ENCODE measurements at places on chromosomes 5 and 9.

DNA sequence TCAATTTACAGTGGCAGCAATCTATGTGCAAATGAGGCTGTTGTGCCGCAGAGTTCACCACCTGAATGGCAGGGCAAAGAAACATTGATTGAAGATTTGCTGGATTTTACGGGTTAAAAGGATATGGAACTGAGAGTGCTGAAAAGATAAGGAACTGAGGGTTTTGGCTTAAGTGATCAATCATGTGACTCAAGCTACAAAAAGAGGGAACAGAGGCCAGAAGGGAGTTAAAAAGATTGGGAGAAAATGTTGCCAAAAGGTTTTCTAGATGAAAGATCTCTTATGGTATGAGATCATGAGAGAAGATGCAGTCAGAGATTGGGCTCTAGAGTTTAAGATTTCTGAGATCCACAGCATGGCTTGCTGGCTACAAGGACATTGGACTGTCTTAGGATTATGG lies 7.9 kb upstream of the RIMOC1 start:
- no peak for DNase-seq

DNA sequence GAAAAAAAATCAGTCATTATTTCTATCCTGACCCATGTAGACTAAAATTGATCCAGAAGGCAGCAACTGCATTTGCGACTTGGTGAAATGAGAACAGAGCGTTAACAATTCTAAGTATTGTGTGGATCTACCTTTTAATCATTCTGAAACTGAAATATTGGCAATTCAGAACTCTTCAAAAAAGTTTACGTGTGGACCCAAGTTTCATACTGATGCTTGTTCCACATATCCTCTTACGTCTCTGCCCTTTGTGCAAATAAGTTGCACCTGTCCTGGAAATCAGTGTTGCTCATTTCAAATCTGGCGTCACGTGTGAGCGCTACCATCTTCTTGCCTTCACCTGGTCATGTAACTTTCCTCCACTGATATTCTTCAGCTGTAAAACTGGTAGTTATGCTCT lies 74.7 kb downstream of the NTRK2 start:
- DNase-seq: no peak

DNA sequence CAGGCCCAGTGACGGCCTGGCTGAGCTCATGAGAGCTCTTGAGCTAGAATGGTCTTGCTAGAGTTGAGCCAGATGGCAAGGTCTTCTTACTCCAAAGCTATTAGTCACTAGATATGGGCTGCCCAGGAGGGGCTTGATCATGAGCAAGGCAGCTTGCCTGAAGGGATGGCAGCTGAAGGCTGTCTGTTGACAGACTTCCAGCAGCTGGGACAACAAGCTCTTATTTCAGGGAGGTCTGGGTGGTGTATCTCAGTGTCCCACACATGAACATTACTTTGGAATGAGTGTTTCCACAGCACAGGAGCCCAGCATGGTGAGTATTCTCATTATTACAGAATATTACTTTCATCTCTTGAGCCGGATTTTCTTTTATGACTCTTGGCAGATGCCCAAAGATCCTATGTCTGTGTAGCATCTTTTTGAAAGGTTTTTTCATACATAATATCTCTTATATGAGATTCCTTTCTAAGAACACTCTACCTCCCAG lies 414.1 kb downstream of the ARHGEF28 start:
- no peak for DNase-seq

DNA sequence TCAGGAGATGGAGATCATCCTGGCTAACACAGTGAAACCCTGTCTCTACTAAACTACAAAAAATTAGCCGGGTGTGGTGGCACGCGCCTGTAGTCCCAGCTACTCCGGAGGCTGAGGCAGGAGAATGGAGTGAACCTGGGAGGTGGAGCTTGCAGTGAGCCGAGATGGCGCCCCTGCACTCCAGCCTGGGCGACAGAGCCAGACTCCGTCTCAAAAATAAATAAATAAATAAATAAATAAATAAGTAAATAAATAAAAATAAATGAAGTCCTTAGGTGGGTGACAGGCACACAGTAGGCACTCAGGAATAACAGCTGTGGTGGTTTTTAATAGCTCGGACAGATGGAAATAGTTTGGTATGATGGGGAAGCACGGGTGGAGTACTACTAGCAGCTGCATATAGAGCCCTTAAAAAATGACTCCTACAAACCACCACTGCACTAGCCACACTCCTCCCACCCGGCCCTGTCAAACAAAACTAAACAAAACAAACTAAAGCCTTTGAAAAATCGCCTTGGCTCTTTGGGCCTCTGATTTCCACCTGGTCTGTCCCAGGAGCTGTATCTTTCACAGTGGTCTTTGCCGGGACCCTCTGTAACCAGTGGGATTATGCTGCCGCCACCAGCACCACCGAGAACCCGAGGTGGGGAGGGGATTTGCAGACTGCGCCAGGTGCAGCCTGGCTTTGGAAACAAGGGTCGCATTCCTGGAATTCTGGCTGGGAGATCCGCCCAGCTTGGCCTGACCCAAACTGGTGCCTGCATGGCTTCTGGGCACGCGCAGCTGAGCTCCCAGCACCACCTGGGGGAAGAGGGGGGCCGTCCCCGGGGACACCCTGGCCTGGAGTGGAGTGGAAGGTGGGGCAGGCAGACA lies 5.1 kb upstream of the WDR5 start:
- no peak for DNase-seq

DNA sequence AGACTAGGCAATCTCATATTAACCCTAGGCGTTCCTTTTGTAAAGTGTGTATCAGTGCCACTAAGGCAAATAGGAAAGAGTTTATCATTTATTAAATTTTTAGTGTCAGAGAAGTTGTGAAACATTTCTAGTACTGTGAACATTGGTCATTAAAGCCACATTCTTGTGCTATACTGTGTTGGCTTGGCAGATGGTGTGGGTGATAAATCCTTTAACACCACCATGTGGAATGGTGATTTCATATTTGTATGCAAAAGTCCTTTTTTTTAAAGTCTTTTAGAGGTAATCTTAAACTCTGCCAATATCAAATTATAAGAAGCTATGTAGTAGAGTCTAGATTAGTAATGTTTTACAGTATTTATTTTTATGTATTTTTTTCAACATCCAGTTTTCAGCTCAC lies 18.1 kb downstream of the SLC12A2 start:
- no peak for DNase-seq

GRCh38 chr9:101739311-101739710 lies 864 bp upstream of the GRIN3A start:
- no peak for DNase-seq

GRCh38 chr5:893137-893506 lies 438 bp downstream of the TRIP13 start:
- no peak for DNase-seq

DNA sequence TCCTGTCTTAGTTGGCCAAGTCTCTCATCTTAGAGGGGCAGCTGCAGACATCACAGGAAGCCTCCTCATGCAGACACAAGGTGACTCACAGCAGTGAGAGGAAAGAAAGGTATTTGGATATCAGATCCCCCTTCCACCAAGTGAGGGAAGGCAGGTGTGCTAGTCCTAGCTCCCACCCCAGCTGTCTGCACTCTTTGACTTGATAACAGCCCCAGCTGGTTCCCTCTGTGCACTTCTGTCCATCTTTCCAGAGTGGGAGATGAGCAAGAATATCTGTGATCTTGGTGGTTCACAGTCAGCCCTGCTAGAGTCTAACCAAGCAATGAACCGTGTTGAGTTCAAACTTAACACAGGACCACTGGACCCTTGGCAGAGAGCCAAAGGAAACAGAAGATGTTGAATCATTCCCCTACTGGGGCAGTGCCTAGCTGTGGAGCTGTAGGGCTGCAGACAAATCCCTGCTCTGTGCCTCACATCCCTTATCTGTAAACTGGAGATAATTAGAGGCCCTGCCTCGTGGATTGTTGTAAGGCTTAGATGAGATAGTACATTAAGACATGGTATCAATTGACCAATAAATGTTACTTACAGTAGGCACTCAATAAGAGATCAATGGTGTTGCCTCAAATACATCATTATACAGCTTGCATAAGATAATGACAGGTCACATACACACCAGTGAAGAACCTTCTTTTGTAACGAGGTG lies 39.1 kb downstream of the SH3RF2 start:
- DNase-seq: no peak

DNA sequence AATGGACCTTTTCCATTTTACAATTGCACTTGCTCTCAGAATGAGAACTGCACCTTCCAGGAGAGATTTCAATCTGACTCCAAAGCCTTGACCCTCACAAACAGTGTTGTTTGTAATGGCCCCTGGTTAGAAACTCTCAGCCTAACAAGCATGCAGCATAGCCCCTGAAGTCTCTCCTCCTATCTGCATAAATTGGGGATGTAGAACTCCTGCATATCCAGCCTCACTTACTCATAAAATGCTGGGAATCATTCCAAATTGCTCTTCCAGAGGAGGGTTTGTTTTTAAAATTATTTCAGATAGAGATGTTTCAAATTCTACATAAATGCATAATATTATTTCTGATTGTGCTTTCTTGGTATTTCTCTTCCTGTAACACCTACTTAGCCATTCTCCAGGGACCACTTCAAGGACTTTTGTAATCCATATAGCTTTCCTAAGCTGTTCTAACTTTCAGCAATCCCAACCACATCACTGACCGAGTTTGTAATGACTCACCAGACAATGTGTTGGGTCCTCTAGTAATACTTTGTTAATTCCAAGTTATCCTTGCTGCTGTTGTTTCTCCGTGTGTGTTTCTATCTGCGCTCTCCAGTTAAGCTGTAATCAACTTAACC lies 143.8 kb upstream of the CCDC152 start:
- DNase-seq: no peak

DNA sequence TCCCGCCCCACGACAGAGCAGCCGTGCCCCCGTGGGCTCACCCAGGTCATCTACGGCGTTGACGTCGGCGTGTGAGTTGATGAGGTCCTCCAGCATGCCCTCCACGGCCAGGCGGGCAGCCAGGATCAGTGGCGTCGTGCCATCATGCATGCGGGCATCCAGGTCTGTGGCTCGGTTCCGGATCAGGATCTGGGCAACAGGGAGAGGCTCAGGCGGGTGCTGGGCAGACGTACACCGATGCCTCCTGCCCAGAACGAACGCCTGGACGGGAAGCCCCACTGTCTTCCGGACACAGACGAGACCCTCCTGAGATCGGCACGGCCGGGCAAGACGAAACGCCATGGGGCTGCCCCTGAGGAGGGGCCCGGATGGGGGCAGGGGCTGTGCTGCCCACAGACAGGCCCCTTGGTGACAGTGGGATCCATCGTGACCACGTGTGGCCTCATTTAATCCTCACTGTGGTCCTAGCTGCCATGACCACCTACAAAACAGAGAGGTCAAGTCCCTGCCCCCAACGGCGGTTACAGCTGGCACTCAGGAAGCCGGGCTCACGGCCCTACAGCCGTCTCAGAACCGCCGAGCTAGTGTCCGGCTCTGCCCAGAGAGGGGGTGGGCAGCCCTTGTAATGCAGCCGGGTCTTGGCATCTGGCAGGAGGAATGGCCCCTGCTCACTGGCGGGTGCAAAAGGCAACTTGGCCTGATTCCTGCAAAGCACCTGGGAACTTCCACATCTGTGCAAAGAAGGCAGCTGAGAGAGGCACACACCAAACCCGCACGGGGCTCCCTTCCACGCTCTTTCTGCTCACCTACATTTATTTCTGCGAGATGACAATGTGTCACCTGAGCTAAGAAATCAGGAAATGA lies 16.5 kb upstream of the SEC16A start:
- DNase-seq: no peak

DNA sequence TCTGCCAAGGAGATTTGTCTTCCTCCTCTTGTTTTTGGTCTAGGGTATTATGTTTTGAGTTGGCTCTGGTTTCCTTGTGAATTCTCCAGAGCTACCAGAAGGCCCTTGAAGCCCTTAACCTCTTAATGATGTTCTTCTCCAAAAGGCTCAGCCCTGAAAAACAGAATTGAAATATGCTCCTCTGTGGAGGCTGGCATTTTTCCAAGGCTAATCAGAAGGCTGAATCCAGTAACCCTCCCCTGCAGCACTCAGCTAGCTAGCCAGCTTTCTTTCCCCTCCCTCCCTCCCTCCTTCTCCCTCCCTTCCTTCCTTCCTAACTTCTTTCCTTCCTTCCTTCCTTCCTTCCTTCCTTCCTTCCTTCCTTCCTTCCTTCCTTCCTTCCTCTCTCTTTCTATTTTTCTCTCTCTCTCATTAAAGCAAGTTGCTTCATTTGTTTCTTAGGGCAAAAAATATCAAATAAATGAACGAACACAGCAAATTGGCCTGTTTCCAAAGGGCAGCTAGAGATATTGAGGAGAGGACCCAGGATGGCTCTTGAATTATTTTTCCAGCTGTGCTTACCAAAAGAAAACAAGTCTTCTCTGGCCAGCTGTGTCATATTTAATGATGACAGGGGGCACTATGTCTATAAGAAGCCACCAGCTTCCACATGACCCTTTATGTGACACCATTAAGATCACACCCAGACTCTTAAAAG lies 38.7 kb downstream of the JAKMIP2 start:
- DNase-seq: no peak

- no peak for DNase-seq
These were observed 171.1 kb downstream of the SAXO1 start for GRCh38 chr9:18861609-18862544.

DNA sequence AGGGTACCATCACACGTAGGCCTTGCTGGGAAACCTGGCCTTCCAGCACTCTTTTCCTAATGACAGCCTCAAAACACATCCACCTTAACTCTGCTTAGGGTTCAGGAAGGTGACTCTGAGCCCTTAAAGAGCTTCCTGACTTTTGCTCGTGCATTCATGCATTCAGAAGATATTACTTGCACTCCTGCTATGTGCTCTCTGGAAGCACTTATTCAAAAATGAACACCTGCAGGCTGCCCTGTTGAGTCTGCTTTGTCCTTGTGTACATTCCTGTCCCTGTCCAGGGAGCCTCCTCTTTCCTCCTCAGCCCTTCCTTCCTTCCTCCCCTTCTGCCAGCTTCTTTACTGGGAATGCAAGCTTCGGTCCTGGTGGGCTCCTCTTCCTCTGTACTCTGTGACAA lies 61.5 kb downstream of the SPRY4 start:
- no peak for DNase-seq

GRCh38 chr5:138515556-138516245 lies 27.3 kb downstream of the ETF1 start:
- DNase-seq: no peak

DNA sequence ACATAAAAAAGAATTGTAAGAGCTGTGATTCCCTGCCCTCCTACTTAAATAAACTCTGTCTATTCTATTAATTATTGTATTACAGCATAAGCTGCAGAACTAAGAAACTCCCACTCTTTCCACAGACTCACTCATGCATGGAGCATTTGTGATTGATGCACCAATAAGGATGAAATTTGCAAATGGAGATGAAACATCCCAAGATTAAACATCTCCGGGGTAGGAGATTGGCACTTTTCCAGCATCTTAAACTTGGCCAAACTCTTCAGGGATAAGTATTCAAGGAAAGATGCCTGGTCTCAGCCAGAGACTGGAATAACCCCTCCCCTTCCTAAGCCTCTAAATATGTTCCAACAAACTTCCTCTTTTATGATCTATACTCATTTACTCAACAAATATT lies 472.0 kb downstream of the ACTL7B start:
- no peak for DNase-seq

DNA sequence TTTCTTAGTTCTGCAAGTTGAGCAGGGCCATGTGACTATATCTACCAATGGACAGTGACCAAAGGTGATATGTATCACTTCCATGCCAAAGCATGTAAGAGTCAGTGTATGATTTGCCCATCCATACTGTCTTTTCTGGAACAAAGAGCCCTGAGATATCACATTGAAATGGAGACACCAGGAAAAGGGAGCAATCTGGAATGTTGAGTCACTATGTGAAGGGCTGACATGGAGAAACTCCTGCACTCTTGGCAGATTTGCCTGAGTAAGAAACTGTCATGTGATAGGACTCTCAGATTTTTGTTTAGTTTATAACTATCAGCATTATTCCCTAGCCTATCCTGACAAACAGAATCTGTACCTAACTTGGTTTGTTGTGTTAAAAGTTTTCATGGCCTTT lies 29.8 kb upstream of the TMEM161B start:
- DNase-seq: no peak

- DNase-seq: no peak
These were observed 364.4 kb downstream of the DNAH5 start for GRCh38 chr5:13580058-13580457.

All from activated CD8-positive, alpha-beta memory T cell treated with anti-CD3 and anti-CD28 coated beads for 4 hours (primary cell).